ENCODE measurements at places on chromosomes 12 and 14.

- DNase-seq, result no peak
These were observed 89.8 kb downstream of the BTG1 start for GRCh38 chr12:92055877-92056276.

- no peak for DNase-seq
These were observed 15.4 kb downstream of the PXN start for GRCh38 chr12:120249875-120250795.

DNA sequence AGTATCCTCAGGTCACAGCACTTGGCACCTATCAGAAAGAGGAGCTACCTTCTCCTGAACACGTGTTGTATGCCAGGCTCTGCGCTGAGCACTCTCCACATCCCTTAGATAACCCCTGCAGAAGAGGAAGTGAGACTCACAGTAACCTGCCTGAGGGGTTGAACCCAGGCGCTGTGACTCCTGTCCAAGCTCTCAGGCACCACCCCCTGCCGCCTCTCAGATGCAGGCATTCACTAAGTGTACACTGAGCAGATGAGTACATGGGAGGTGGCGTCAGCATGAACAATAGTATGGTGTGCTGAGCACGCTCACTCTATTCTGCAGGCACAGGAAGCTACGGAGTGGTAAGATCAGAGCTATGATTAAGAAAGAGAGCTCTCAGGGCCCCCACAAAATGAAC, 21.0 kb upstream of the RIC8B start:
- DNase-seq, result no peak

GRCh38 chr14:102283631-102284129, 21.3 kb downstream of the MOK start:
- no peak for DNase-seq

GRCh38 chr12:121807642-121808347, 4.0 kb downstream of the SETD1B start:
- DNase-seq, result no peak

Measured in erythroblast (primary cell).